ENCODE measurements at places on chromosomes 5 and 9. TPM values are rescaled to one million over a fixed set of nuclear protein-coding genes. Genes with fewer than 3 reads are reported as not detected.

The PCDHGB7 gene
- total RNA-seq, result 18.5 TPM

GRCh38 chr9:126436545-126437267 lies 110.1 kb downstream of the MVB12B start:
- no peak overlapping the region for H3K4me3 ChIP-seq
- peaks cover 21% of the 10 kb centered on the region for H3K4me1 ChIP-seq
- H3K36me3 ChIP-seq, result no peaks in the 10 kb centered on the region
- H3K27ac ChIP-seq, result no peak overlapping the region
- H3K27me3 ChIP-seq, result no peaks in the 10 kb centered on the region

The SPATA31E1 gene
- total RNA-seq, result not detected

- DNase-seq, result peak; percentile 94
- peaks cover 5% of the 10 kb centered on the region for H3K27me3 ChIP-seq
- H3K4me3 ChIP-seq, result peak overlapping the region; percentile 79
- no peaks in the 10 kb centered on the region for H3K36me3 ChIP-seq
- no peak overlapping the region for H3K27ac ChIP-seq
- peaks cover 6% of the 10 kb centered on the region for H3K4me1 ChIP-seq
These were observed 31.7 kb upstream of the PRXL2C start for GRCh38 chr9:96686638-96687335.

- peaks cover 42% of the 10 kb centered on the region for H3K4me1 ChIP-seq
- H3K27ac ChIP-seq, result peak overlapping the region; percentile 54
- H3K36me3 ChIP-seq, result no peaks in the 10 kb centered on the region
- DNase-seq, result no peak
- no peaks in the 10 kb centered on the region for H3K27me3 ChIP-seq
- peak overlapping the region; percentile 73 for H3K4me3 ChIP-seq
These were observed 602 bp upstream of the CD274 start for GRCh38 chr9:5449521-5450358.

The GPBP1 gene
- total RNA-seq, result 59.2 TPM

DNA sequence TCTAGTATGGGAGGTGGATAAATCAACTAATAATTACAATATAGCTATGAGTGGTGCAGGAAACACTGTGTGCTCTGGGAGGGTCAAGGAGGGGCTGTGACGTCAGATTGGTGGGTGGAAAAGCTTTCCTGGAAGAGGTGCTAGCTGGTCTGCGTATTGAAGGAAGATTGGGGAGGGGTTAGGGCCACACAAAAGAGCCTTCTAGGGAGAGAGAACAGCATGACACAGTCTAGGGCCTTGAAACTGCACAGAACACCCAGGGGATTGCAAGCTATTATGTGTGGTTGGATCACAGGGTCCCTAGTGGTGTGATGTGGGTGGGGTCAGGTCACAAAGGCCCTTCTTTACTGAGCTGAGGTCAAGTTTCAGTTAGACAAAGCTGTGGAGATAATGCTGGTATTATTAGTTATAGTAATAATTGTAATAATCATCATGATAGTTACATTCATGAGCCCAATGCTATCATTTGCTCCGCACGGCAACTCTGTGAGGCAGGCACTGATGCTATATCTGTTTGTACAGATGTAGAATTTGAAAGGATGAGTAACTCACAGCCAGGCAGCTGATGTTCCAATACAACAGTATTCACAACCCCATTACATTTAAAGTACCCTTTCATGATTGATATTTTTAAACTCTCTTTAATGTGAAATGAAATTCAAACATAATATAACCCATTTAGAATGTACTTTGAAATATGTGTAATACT lies 197.4 kb upstream of the IL12B start:
- H3K4me1 ChIP-seq, result peaks cover 2% of the 10 kb centered on the region
- DNase-seq, result no peak
- no peaks in the 10 kb centered on the region for H3K36me3 ChIP-seq
- H3K27me3 ChIP-seq, result no peaks in the 10 kb centered on the region

DNA sequence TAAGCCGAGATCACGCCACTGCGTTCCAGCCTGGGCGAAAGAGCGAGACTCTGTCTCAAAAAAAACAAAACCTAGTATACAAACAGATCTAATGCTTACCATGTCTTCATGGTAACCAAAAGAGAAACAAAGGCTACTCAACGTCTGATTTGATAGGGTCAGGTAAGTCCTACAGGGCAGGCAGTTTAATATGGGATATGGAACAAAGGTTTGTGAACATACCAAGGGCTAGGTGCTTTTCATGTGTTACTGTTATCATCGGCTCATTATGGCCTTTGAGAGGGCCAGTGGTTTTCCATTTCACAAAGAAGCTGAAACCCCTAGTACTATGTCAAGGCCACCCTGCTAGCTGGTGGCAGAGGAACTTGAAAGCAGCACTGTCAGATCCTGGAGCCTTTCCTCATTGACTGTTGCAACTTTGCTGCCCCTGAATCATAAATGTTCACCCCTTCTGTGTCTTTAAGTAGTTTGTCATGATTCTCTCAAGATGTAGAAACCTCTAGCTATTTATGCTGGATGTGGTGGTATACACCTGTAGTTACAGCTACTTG lies 5.1 kb downstream of the IQGAP2 start:
- no peaks in the 10 kb centered on the region for H3K4me1 ChIP-seq
- H3K4me3 ChIP-seq, result no peak overlapping the region
- peaks cover 12% of the 10 kb centered on the region for H3K27me3 ChIP-seq
- no peak for DNase-seq
- no peaks in the 10 kb centered on the region for H3K36me3 ChIP-seq

DNA sequence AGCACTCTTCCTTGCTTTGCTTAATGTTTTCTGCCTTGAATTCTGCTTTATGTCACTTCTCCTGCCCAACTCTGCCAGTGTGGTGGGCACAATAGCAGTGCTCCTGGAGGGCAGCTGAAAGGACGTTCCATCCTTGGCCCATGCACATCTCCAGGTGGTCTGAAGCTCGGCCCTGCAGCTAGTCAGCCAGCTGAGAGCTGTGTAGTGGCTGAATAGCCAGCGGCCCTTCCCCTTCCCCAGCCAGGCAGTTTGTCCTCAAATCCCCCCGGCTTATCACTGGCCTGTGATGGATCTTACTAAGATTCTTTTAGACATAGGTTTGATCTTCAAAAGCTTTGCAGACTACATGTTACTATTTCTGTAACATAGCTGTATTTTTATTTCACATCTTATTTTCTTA lies 42.7 kb upstream of the ANGPTL2 start:
- no peak for DNase-seq
- H3K27ac ChIP-seq, result no peak overlapping the region
- H3K4me1 ChIP-seq, result peaks cover 16% of the 10 kb centered on the region
- no peaks in the 10 kb centered on the region for H3K36me3 ChIP-seq
- H3K4me3 ChIP-seq, result no peak overlapping the region

DNA sequence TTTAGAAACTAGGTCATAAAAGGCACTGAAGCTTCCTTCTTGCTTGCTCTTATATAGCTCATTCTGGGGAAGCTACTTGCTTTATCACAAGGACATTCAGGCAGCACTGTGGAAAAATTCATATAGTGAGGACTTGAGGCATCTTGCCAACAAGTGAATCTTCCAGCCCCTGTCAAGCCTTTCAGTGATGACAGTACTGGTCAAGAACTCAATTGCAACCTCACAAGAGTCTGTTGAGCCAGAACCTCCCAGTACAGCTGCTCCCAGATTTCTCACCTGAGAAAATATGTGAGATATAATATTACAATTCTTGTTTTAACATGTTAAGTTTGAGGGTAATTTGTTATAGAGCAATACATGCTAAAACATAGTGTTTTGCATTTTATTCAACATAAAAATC lies 2011.0 kb upstream of the NUDT12 start:
- H3K4me1 ChIP-seq, result no peaks in the 10 kb centered on the region
- no peak overlapping the region for H3K4me3 ChIP-seq
- H3K27ac ChIP-seq, result no peak overlapping the region
- no peaks in the 10 kb centered on the region for H3K36me3 ChIP-seq
- DNase-seq, result no peak

GRCh38 chr5:149453618-149454415 lies 74.7 kb upstream of the IL17B start:
- H3K4me3 ChIP-seq, result no peak overlapping the region
- H3K27me3 ChIP-seq, result no peaks in the 10 kb centered on the region
- no peaks in the 10 kb centered on the region for H3K36me3 ChIP-seq
- DNase-seq, result peak; percentile 32
- H3K27ac ChIP-seq, result peak overlapping the region; percentile 91

- no peaks in the 10 kb centered on the region for H3K27me3 ChIP-seq
- H3K36me3 ChIP-seq, result no peaks in the 10 kb centered on the region
- no peak overlapping the region for H3K27ac ChIP-seq
- H3K4me1 ChIP-seq, result no peaks in the 10 kb centered on the region
These were observed 18.8 kb upstream of the FANCC start for GRCh38 chr9:95336281-95336680.

The WNT8A gene
- not detected for total RNA-seq

The DNAJA1 gene
- 64.8 TPM for total RNA-seq

DNA sequence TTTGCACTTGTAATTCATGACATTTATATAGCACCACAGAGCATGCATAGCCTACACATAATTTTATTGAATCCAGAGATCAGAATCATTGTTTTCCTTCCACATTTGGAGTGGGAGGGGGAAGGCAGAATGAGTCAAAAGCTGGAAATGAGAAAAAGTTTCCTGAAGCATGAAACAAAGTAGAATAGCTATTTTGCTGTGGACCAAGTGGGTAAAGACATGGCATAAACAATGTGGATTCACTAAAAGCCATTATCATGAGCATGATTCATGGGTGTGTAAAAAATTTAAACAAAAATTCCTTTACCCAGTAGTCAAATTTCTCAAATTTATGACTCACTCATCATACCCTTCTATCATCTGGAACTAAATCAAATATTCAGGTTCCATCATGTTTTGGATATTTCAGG lies 97.9 kb downstream of the YIPF5 start:
- no peaks in the 10 kb centered on the region for H3K27me3 ChIP-seq
- DNase-seq, result peak; percentile 47
- peak overlapping the region; percentile 55 for H3K27ac ChIP-seq
- H3K4me1 ChIP-seq, result peaks cover 30% of the 10 kb centered on the region
- H3K4me3 ChIP-seq, result no peak overlapping the region

The ZNF883 gene
- total RNA-seq, result 7.2 TPM
